Aorta (tissue), 5 donors: ENCODE measurements at places on chromosomes 4 and X. TPM values are rescaled to one million over a fixed set of nuclear protein-coding genes. Genes with fewer than 3 reads are reported as not detected.
A peak's percentile ranks its signal among the peaks of the same experiment; 100 is the strongest.

DNA sequence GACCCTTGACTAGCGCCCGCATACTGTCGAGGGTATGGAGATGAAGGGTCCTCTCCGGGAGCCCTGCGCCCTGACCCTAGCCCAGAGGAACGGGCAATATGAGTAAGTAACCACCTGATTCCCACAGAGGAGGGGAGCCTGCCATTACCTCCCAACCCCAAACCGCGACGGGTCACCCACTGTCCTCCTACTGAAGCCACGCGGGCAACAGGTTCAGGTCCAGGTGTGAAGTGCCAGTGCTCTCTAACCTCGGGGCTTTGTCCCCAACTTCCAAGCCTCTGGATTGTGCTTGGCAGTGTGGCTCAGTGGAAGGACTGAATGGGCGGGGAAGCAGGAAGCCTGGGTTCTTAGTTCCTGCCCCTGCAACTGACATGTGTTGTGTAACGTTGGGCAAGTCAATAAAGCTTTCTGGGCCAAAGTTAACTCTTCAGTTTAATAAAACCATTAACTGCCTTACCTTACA, 694 bp downstream of the OCRL start:
- no peaks in the 10 kb centered on the region for H3K4me1 ChIP-seq
- peak overlapping the region; percentile 23 for H3K4me3 ChIP-seq
- no peaks in the 10 kb centered on the region for H3K36me3 ChIP-seq
- DNase-seq = peak; percentile 61
- no peaks in the 10 kb centered on the region for H3K27me3 ChIP-seq

- DNase-seq = no peak
- H3K36me3 ChIP-seq = peaks cover 18% of the 10 kb centered on the region
- no peak overlapping the region for H3K27ac ChIP-seq
- no peak overlapping the region for H3K4me3 ChIP-seq
Observed at GRCh38 chr4:148067301-148067916, 335.5 kb downstream of the ARHGAP10 start.

DNA sequence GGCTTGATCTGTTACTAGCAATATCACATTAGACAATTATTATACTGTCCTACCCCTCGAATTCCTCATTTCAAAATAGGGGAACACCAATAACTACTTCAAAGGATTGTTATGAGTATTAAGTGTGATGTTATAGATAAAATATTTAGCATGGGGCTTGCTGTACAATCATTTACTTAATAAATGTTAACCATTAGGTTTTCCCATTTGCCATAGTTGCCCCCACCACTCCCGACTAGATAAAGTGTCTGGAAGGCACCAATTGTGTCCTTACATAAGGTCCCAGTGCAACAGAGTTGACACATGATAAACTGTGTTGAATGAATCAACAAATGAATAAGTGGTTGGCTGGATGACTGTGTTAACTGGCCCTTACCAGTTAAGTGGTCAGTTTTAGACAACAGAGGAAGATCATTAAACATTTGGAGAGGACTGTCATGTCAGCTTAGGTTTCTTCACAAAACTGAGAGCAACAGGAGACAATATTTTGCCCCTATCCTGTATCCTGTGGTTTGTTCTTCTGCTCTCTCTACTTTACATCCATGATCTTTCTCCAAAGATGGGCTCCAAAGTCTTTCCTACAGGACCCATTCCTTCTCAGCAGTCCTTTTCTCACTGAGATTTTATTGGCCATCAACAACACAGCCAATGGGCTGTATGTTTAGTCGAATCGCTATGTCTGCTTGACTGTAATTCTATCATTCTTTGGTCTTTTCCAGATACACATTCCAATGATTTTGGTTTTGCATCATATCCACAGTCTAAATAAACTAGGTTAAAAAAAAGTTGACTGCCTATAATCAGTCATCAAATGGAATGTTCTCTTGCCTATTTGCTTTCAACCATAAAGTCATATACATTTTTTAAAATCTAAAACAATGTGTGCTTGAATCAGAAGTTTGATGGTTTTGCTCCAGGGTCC, 74.4 kb downstream of the RNF150 start:
- H3K27me3 ChIP-seq = no peaks in the 10 kb centered on the region
- no peaks in the 10 kb centered on the region for H3K36me3 ChIP-seq
- no peak overlapping the region for H3K27ac ChIP-seq
- DNase-seq = no peak
- no peaks in the 10 kb centered on the region for H3K4me1 ChIP-seq
- no peak overlapping the region for H3K4me3 ChIP-seq

GRCh38 chrX:103626855-103627254, 1.9 kb upstream of the TCEAL1 start:
- no peak overlapping the region for H3K27ac ChIP-seq
- H3K36me3 ChIP-seq = no peaks in the 10 kb centered on the region
- H3K4me1 ChIP-seq = no peaks in the 10 kb centered on the region
- no peak overlapping the region for H3K4me3 ChIP-seq
- H3K27me3 ChIP-seq = no peaks in the 10 kb centered on the region
- no peak for DNase-seq

DNA sequence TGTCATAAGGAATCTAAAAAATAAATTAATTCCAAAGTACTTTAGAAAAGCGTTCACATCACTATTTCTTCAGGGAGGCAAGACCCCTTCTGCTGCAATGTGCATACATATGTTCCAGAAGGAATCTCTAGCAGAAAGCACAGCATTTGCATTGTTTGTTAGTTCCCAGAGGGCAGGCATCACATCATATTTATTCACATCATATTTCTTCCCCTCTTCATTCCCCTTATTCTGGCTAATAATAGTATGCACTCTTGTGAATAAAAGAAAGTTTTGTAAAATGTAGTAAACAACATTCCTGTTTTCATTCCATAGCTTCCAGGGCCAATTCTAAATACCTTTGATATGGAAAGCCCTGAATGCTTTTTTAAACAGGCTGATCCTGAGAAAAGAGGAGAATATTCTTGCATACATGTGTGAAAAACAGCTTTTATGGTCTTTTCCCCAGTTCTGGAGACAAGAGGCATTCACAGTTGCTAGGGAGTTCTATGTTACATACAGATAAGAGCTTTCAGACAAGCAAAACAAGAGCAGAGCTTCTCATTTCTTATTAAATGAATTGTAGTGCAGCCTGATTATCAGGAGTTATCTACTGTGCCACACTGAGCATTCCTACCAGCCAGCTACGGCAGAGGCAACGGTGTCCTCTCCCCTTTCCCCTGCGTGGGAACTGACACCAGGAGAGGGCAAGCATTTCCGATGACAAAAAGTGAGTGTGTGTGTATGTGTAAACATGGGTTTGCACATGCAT, 15.2 kb downstream of the GATB start:
- H3K27me3 ChIP-seq = no peaks in the 10 kb centered on the region
- H3K27ac ChIP-seq = no peak overlapping the region
- DNase-seq = no peak
- H3K4me1 ChIP-seq = no peaks in the 10 kb centered on the region
- H3K36me3 ChIP-seq = no peaks in the 10 kb centered on the region

DNA sequence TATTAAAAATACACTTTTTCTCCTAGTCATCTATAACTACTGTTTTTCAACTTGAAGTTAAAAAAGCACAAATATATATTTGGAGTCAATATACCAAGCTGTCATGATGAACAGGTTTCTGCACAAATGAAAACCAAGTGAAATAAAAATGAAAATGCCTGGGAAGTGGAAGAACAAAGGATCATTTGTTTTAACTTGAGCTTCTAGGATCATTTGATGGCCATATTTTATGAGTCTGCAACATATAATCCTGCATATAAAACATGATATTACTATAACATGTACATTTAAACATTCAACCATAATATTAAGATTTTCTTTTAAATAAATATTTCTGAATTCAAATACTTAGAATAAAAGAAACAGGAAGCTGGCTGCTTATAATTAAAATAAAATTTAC, 8.5 kb upstream of the ARHGEF38 start:
- no peak overlapping the region for H3K4me3 ChIP-seq
- DNase-seq = no peak
- no peak overlapping the region for H3K27ac ChIP-seq
- no peaks in the 10 kb centered on the region for H3K4me1 ChIP-seq

GRCh38 chr4:140044337-140044902, 109.6 kb downstream of the MAML3 start:
- no peak for DNase-seq
- H3K27ac ChIP-seq = no peak overlapping the region
- H3K4me3 ChIP-seq = no peak overlapping the region
- peaks cover 6% of the 10 kb centered on the region for H3K4me1 ChIP-seq

GRCh38 chr4:100208964-100209363, 18.7 kb upstream of the DDIT4L start:
- no peak for DNase-seq
- no peaks in the 10 kb centered on the region for H3K4me1 ChIP-seq
- H3K27me3 ChIP-seq = no peaks in the 10 kb centered on the region
- no peaks in the 10 kb centered on the region for H3K36me3 ChIP-seq

- no peak overlapping the region for H3K27ac ChIP-seq
- H3K4me3 ChIP-seq = no peak overlapping the region
- no peak for DNase-seq
- H3K4me1 ChIP-seq = peaks cover 2% of the 10 kb centered on the region
- no peaks in the 10 kb centered on the region for H3K27me3 ChIP-seq
Observed at GRCh38 chrX:103730147-103730795, 19.6 kb downstream of the TMEM31 start.

- no peak within 1 kb of the TSS for H3K4me3 ChIP-seq
- no peak within 1 kb of the TSS for H3K27ac ChIP-seq
- no peaks in the 10 kb centered on the region for H3K36me3 ChIP-seq
- peak; percentile 52 for DNase-seq
Observed at GRCh38 chrX:15269618-15270521, at the start of gene ASB9. ASB9 (minus strand) TSS chrX:15270083; CDS start chrX:15269874, 209 bp downstream.

GRCh38 chr4:109733728-109734127, 3.9 kb upstream of the PLA2G12A start:
- H3K27me3 ChIP-seq = no peaks in the 10 kb centered on the region
- no peaks in the 10 kb centered on the region for H3K4me1 ChIP-seq
- no peak for DNase-seq
- H3K27ac ChIP-seq = no peak overlapping the region
- no peaks in the 10 kb centered on the region for H3K36me3 ChIP-seq

DNA sequence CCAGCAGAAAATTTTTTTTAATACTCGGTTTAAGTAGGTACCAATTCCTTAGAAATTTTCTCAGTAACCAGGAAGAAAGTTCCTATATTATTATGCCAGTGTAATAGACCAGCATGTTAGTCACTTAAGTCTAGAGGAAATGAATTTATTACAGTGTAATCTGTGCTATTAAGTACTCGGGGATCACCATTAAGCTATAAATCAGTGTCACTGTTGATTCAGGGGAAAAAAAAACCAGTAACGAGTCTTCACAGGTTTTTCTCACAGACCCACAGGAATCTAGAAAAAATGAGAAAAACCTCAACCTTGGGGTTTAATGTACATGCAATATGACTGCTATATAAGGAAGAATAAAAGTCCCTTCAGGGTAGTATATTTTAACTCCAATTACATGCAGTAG, 138.3 kb upstream of the IL1RAPL2 start:
- no peak overlapping the region for H3K27ac ChIP-seq
- no peaks in the 10 kb centered on the region for H3K4me1 ChIP-seq
- no peak overlapping the region for H3K4me3 ChIP-seq
- DNase-seq = no peak

DNA sequence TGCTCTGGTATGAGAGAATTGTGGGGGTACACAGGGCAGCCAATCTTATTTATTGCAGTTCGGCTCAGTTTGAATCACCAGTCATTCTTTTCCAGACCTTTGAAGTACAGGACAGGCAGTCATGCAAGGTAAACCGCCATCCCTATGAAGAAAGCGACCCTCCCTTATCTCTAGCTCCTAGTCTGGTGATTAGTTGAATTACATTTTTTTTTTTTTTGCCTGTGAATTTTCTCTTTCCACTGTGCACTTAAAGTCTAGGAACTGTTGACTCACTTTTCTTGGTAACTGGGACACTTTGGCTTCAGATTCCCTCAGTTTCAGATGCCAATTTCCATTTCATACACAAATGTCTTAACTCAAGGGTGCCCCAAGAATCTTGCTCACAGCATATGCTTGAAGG, 82.4 kb upstream of the FAM9C start:
- H3K36me3 ChIP-seq = no peaks in the 10 kb centered on the region
- no peak overlapping the region for H3K4me3 ChIP-seq
- no peak for DNase-seq
- no peaks in the 10 kb centered on the region for H3K27me3 ChIP-seq
- no peaks in the 10 kb centered on the region for H3K4me1 ChIP-seq

- no peak for DNase-seq
- no peaks in the 10 kb centered on the region for H3K4me1 ChIP-seq
- H3K36me3 ChIP-seq = no peaks in the 10 kb centered on the region
- H3K4me3 ChIP-seq = no peak overlapping the region
- no peaks in the 10 kb centered on the region for H3K27me3 ChIP-seq
Observed at GRCh38 chrX:40148385-40149285, 50.9 kb upstream of the BCOR start.

GRCh38 chrX:141341341-141341740, 99.0 kb upstream of the SPANXC start:
- H3K36me3 ChIP-seq = no peaks in the 10 kb centered on the region
- no peak overlapping the region for H3K27ac ChIP-seq

GRCh38 chr4:94714365-94715160, 43.2 kb upstream of the BMPR1B start:
- H3K27me3 ChIP-seq = no peaks in the 10 kb centered on the region
- no peak overlapping the region for H3K4me3 ChIP-seq
- no peaks in the 10 kb centered on the region for H3K36me3 ChIP-seq
- no peaks in the 10 kb centered on the region for H3K4me1 ChIP-seq
- peak overlapping the region; percentile 33 for H3K27ac ChIP-seq

GRCh38 chr4:38696697-38697096, 32.7 kb downstream of the KLF3 start:
- no peaks in the 10 kb centered on the region for H3K4me1 ChIP-seq
- no peak overlapping the region for H3K27ac ChIP-seq

DNA sequence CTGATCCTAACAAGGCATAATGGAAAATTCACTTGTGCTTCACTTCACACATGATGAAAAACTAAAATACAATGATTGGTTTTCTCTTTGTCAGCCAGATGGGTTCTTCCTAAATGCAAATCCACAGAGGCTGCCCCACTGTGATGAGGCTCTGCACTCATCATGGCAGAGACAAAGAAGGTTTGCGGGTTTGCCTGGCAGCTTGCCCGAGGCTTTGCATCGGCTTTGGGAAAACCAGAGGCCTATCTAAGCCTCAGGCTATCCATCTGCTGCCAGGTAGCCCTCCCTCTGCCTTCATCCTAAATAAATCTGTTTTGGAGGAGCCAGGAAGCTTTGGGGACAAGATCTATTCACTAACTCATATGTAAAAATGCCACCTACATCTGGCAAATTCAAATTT, 244.2 kb downstream of the PACRGL start:
- no peaks in the 10 kb centered on the region for H3K36me3 ChIP-seq
- H3K27me3 ChIP-seq = no peaks in the 10 kb centered on the region
- no peaks in the 10 kb centered on the region for H3K4me1 ChIP-seq
- H3K4me3 ChIP-seq = no peak overlapping the region

FAAH2 gene
- total RNA-seq = 0.52 TPM

SYAP1 gene
- 36.3 TPM for total RNA-seq

AMOT gene
- 11.6 TPM for total RNA-seq

EFHC2 gene
- total RNA-seq = 0.81 TPM
